Spinal cord (tissue), 10 donors: ENCODE measurements at places on chromosomes 2 and 18.

DNA sequence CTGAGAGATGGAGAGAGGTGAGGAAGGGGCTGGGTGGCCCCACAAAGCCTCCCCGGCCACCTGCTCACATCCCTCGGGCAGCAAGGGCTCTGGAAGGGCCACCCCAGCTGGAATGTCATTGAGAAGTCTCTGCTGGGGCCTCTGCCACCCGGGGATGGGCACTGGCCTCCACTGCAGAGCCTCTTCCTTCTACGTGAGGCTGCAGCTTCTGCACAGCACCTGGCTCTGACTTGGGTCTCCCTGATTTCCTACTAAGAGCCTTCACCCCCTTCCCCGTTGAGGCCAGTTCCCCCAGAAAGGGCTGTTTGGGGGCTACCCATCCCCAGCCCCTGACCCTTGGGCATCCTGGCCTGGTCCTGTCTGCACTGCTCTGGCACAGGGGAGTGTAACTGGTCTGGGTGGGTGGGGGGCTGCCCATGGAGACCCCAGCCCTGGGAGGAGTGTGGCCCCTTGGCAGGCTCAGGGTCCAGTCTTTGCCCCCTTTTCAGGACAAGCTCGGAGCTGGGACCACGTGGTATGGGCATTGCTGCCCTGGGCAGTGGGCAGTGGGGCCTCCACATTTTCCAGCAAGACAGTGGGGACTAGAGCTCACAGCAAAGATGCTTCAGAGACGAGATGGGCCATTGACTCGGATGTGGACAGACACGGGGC lies 5.6 kb downstream of the PDCD1 start:
- no peak for DNase-seq

- no peak for DNase-seq
Observed at GRCh38 chr18:48106976-48107781, 176.7 kb upstream of the SMAD2 start.

- no peak for DNase-seq
Observed at GRCh38 chr2:119809339-119810048, 49.8 kb downstream of the PTPN4 start.

- no peak for DNase-seq
Observed at GRCh38 chr2:162963156-162963555, 124.6 kb upstream of the KCNH7 start.

DNA sequence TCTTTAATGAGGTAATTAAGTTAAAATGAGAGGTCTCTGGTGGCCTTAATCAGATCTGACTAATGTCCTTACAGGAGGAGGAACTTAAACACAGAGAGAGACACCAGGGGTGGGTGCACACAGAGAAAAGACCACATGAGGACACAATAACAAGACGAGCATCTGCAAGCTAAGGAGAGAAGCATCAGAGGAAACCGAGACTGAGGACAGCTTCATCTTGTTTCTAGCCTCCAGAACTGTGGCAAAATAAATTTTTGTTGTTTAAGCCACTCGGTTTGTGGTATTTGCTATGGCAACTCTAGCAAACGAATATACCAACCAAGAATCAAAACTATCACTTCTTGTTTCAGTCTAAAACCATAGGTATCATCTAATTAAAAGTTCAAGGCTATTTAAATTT lies 400.1 kb downstream of the PID1 start:
- DNase-seq, result no peak

- DNase-seq, result no peak
Observed at GRCh38 chr18:48734460-48734859, 195.6 kb downstream of the CTIF start.

GRCh38 chr2:193315428-193316091 lies 1120.8 kb upstream of the TMEFF2 start:
- no peak for DNase-seq

DNA sequence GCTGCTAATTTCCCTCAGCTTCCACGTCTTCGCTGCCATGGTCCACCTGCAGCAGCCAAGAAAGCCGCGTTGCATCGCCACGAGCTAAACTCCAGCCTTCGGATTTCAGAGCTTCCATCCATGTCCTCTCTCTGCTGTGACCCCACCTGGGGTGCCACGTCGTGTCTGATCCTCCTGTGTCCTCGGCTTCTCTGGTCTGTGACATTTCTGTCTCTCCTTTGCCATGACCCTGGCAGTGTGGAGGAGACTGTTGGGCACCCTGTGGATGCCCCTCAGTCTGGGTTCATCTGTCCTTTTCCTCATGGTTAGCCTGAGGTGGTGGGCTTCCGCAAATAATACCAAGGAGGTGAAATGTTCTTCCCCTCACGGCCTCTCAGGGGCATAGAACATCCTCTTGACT lies 106.8 kb downstream of the RTP5 start:
- no peak for DNase-seq
